Fibroblast of lung (primary cell): ENCODE measurements at places on chromosomes 2 and 18. TPM values are rescaled to one million over a fixed set of nuclear protein-coding genes. Genes with fewer than 3 reads are reported as not detected.

DSC3 gene
- total RNA-seq = under 0.01 and 0.17 TPM in 2 replicates

RIT2 gene
- not detected in 2 replicates for total RNA-seq

ADRA2B gene
- total RNA-seq = not detected in 2 replicates

ASNSD1 gene
- 63.9 and 72.7 TPM in 2 replicates for total RNA-seq

GRCh38 chr2:38099099-38100028 lies 23.4 kb upstream of the CYP1B1 start:
- no peak for DNase-seq

GRCh38 chr18:49920731-49921130 lies 107.4 kb upstream of the ACAA2 start:
- DNase-seq = no peak

DNA sequence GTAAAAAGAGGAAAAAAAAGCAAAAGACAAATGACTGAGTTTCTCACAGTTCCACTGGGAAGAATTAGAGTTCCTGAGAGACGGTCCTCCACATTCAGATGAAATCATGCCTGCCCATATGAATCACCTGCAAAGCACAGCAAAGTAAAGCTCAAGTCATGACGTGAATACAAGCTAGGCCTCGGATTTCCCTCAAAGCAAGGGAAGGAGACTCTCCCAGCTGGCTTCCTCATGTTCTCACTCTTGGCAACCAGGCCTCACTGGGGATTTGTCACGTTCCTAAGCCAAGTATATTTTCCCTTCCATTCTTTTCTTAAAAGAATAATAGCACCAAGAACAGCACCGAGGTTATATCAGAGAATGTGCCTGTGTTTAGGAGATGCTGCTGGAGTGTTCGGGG lies 47.0 kb downstream of the CYP27C1 start:
- peak; percentile 94 for DNase-seq

- peak; percentile 65 for DNase-seq
Measured at GRCh38 chr18:9950289-9951016, 36.6 kb downstream of the VAPA start.
